Inflammatory macrophage treated with lipopolysaccharide for 1 hour (primary cell): ENCODE measurements at places on chromosomes 7 and 10.

DNA sequence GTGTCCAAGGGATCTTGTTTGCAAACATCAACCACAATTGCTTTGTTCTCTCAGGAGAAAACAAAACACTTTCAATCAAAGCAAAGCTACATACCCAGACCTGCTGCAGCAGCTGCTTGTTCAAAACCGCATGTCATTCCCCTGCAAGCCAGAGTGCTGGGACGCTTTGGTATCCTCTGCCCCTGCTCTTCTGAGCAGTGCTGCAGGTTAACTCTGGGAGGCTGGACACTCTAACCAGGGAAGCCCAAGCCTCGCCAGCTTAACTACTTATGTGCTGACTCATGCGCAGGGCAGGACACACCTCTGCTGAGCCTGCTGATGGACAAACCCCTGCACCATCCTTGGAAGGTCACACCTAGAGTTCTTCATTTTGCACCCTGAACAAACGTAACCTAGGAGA, 28.2 kb upstream of the ASAH2 start:
- no peak for DNase-seq

DNA sequence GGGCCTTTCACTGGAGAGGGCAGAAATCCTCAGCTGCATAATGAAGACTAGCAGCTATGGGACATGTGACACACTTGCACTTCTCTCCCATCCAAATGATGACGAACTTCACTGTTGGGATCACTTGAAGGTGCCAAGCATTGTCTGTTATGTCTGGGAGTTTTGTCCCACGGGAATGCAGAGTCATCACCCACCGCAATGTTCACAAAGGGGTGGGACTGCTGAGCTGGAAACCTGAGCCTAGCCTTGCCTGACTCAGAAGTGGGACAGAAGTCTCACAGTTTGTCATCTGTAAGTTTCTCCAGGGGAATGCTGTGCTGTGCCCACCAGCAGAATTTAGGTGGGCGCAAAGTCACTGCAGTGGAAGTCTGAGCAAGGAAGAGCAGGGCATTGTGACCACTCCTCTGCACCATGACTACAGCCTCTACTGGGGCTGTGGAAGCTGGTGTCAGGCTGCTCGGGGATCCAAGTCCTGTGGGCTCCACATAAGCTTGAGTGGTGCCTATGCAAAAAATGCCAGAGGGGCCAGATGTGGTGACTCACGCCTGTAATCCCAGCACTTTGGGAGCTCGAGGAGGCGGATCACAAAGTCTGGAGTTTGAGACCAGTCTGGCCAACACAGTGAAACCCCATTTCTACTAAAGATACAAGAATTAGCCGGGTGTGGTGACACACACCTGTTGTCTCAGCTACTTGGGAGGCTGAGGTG, 472.0 kb upstream of the CNTNAP2 start:
- no peak for DNase-seq

GRCh38 chr10:93235686-93236085, 162.0 kb downstream of the CYP26A1 start:
- no peak for DNase-seq

- no peak for DNase-seq
Measured at GRCh38 chr10:59677253-59677831, 32.3 kb downstream of the SLC16A9 start.

DNA sequence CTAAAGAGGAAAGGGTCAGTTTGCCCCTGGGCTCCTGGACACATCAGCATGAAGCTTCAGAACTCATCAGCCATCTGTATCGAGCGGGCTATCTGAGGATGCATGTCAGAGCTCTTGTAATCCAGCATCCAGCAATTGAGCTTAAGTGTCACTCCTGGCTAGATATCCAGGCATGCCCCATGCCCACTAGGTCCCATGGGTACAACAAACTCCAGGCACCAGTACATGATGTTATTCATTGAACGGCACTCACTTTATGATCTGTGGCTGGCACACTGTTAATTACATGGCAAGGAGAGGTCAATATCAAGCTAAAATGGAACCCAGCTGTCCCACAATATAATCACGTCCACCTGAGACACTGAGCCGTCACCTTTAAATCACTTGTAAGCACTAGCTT, 274.2 kb downstream of the ELMO1 start:
- no peak for DNase-seq

DNA sequence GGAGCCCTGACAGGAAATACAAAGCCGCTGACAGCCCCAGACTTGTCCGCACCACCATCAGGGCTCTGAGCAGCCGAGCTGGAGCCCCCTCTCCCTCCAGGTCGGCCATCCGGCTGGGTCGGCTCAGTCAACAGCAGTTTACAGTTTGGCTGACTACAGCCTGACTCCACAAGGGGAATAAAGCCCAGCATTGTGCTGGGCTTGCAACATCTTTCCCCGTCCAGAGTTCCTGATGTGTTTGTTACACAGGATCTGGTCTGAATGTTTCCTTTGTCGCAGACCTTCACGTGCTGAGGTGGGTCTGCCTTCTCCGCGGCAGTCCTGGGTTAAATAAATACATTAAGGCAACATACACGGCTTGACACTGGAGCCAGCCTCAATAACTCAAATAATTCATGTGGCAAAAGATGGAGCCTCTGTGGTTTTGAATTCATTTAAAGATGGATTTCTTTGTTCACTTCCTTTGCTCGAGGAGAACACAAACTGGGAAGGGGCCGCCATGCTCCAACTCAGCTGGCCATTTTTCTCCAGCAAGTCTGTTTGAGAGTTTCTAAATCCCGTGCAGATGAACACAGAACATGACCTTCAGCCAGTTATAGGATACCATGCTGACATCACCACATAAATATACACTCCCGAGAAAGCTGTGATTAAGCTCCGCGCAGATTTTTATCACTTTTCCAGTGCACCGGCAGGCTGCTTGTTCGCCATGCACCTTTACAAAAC, 192.1 kb downstream of the WDR11 start:
- DNase-seq, result no peak

GRCh38 chr10:132599732-132600131, 62.1 kb downstream of the INPP5A start:
- DNase-seq, result no peak

- no peak for DNase-seq
Measured at GRCh38 chr7:28361551-28361950, 50.8 kb upstream of the CREB5 start.

- DNase-seq, result peak; percentile 78
Measured at GRCh38 chr7:90461219-90461618, 8.2 kb upstream of the PTTG1IP2 start.

DNA sequence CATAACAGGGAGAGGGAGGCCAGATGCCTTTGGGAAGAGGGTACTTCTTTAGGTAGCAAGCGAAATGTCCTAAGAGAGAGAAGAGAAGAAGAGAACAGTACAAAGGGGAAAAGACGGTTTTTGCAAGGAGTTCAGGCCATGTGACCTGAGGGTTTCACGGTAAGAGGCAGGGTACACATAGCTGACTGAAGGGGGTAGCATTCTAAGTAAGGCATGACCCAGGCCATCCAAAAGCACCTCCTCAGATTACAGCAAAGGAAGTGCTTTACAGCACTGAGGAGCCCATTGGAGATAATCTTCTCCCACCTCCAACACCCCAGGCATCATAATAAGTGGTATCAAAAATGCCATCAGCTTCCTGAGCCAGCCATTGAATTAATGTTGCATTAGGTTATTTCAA, 258.2 kb upstream of the NPY start:
- DNase-seq, result no peak
